ENCODE measurements at places on chromosomes 11 and 22.

- DNase-seq: peak; percentile 34
These were observed 646.0 kb downstream of the OPCML start for GRCh38 chr11:132886335-132886734.

DNA sequence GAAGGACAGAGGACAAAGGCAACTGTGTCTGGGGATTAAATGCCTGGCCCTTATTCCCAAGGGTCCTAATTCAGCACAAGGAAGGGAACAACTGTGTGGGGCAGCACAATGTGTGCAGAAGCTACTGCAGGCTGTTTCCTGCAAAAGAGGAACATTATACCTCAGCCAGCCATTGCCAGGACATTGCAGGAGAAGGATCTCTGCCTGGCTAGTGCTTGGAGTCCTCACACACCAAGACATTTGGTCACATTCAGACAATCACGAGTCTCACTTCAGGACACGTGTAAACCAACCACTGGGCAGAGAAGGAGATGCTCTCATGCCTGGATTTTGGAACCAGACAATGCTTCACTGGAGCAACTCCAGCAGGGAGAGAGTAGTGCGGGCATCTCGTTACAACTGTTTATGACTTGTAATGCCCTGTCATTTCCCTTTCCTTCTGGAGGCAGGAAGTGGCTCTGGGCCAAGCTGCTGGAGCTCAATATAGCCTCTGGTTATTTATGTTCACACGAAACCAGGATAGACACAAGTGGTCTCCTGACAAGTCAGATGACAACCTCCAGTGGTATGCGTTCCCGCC, 23.9 kb upstream of the ZC3H12C start:
- no peak for DNase-seq

DNA sequence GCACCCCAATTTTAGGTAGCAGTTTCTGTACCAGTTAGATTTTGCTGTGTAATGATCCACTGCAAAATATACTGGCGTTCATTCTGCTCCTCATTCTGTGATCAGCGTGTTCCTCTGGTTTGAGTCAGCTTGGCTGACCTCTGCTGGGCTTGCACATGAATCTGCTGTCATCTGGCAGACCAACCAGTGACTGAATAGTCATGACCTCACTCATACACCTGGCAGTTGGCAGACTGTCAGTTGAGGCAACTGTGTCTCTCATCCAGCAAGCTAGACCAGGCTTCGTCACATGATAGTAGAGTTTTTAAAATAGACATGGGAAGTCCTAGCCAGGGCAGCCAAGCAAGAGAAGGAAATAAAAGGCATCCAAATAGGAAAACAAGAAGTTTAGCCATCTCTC, 316.3 kb upstream of the LARGE1 start:
- DNase-seq: peak; percentile 18

DNA sequence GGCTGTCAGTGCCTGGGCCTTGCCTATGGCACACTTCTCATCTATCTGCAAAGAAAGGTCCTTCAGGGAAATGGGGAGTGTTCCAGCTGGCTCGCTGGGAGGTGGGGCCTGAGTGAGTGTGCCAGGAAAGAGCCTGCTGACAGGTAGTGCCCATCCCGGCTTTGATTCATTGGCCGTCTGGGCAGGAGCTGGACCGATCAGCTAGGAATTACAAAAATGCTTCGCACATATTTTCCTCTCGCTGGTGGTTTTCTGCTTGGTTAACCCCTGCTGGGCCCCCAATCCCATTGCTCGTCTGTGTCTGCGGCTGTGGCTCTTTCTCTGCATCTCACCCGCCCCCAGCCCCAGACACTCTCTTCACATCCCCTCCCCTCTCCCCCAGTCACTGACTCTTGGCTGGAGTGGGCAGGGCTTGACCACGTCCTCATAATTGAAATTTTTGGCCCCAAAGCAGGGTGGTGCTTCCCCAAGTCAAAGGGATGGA, 10.8 kb downstream of the LIF start:
- peak; percentile 94 for DNase-seq

- DNase-seq: no peak
These were observed 2.2 kb upstream of the CD151 start for GRCh38 chr11:830295-831117.

GRCh38 chr11:134541355-134541754, 129.3 kb upstream of the B3GAT1 start:
- DNase-seq: no peak
